ENCODE measurements at places on chromosomes 6 and 20.

DNA sequence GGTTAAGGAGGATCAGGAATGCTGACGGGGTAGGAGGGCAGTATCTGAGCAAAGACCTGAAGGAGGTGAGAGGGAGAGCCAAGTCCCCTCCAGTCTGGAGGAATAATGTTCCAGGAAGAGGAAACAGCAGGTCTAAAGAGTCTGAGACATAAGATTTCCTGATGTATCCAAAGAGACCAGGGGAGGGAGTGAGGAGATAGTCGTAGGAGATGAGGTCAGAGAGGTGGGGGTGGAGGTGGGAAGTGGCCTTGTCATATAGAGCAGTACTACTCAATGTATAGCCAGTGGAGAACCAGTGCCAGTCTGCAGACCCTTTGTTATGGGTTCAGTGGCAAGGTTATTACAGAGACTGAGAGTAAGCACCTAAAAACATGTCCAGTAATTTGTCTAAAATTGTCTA lies 130.6 kb downstream of the COL9A1 start:
- DNase-seq = no peak

DNA sequence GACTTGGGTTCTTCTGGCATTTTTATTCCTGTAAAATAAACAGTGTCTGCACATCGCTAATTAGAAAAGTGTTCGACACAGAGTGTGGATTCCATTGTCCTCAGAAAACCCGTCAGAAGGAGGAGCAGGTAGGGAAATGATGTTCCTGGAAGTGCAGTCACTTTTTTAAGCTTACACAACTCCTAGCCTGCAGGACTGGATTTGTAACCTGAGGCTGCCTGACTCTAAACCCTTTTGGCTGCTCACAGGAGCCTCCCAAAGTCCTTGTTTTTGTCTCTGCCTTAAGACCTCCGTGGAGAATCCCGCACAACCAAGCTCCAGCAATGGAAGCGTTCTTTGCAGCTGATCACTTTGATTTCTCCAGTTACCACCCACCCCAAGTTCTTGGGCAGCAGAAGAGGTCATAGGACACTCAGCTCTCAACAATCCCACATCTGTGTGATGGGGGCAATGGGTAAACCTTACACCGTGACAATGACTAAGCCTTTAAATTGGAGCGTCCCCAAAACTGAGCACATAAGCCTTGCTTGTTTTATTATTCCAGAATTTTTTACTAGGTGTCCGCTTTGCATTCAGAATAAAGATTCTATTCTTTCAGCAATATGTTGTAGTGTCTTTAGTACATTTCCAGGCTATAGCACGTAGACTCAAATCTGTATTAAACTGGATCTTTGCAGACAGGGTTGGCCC lies 227.9 kb downstream of the TBXT start:
- DNase-seq = no peak

DNA sequence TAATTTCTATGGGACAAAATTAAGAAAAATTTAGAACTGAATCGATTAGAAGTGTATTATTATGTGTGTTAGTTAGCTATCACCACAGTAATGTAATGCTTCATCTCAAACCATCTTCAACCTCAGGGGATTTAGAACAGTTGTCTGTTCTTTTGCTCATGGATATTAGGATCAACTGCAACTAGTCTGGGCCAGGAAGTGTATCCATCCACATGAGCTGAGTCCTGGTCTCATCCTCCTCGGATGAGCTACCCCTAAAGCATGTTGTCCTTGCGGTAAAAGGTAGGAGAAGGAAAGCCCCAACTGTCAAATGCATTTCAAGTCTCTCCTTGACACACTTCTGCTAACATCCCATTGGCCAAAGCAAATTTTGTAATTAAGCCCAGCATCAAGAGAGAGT lies 537.7 kb downstream of the KIF16B start:
- DNase-seq = no peak

DNA sequence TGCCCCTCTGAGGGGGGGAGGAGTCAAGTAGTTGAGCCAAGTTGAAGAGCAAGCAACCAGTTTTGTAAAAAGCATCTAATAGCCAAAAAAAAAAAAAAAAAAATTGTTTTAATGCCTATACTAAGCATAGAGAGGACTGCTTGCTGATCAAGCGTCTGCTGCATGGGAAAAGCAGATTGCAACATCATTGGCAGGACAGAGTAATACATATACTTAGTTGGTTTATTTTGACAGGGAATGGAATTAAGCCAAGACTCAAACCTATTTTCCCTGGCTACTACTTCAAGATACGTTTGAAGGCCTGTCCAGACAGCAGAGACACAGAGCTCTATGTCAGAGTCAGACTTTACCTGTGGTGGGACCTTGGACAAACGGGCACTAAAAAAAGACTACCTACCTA lies 120.5 kb downstream of the RTN4IP1 start:
- no peak for DNase-seq

DNA sequence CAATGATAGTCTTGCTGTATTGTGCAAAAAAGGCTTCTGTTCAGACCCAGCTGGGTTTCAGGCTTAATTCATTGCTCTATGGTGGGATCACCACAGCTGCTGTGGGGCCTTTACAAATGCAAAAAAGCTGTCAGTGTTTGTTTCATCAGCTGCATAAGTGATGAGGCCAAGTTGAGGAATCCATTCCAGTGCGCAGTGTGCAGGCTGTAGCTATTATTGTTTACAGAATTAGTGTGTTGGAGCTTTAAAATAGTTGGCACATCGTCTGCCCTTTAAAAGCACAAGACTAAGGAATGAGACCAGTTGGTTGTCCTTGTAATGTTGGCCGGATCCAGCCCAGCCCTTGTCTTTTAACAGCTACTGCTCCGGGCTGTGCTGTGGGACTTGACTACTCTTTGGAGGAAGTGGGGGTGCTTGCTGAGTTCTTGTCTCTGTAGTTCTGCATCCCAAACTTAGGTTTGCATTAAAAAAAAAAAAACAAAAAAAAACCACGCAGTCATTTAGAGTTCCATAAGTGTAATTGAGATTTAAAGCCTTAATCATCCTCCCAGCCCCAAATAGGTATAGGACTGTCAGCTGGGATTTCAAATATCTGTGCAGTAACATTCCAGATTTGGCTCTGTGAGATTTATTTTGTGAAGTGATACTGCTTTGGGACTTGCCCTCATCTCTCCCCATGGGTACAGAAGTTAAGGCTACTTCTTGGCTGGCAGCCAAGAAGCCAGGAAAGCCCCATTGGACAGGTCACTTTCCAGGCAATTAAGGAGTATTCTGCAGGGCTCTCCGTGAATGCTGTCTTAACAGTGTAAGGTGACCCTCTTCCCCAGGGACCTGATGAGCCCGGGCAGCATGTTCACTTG lies 19.3 kb downstream of the JARID2 start:
- no peak for DNase-seq

DNA sequence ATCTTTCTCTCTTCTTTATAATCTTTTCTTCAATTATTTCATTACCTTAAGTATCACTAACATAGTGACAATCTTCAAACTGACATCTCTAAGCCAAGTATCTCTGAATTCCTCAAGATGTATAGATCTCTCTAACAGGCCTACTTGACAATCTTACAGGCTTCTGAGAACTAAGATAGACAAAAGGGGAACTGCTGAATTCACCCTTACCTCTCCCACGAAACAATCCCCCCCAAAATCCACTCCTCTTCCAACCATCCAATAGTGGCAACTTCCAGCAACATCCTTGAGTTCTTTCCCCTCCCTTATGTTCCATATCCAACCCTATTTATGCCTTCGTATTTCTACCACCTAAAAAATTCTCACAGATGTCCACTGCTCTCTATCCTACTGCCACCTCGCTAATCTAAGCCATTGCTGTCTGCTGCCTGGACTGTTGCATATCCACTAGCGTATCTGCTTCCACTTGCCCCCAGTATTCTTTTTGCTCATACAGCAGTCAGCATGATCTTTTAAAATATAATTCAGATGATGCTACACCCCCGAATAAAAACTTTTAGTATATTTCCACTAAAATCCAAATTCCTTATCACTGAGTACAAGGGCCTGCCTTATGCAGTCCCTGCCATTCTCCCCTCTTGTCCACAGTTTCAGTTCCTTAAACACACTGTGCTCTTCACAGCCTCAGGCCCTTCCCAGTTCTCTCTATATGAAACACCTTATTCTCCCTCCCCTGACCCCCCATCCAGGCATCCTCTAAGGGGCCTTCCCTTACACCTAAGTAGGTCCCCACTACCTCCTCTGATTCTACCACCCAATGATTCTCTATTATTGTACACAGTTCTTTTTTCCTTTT lies 8.0 kb downstream of the REPS1 start:
- DNase-seq = no peak

DNA sequence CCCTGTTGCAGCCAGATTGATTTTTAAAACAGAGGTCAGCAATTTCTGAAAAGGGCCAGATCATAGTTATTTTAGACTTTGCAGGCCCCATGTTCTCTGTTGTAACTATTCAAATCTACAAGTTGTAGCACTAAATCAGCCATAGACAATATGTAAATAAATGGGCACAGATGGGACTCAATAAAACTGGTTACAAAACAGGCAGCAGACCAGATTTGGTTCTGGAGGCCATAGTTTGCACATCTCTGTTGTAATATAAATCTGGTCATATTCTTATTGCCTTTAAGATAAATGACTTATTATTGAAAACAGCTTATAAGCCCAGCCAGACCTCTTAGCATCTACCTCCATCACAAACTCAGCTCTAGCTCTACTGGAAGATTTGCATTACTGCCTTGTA lies 114.0 kb upstream of the ARG1 start:
- no peak for DNase-seq

DNA sequence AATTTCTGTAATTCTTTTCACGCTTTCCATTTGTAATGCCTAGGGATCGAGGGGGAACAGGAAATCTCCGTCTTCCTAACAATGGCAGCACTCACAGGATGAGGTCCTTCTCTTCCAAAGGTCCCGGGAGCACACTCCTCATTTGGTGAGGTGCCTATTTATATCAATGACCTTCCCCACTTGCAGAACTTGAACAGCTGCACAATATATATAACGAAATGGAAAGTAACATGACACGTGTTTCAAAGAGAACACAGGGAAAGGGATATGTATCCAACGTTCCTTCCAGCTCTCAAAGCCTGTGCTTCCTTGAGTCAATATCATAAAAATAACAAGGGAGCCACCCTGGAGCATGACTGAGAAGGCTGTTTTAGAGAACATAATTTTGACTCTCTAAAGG lies 78.6 kb upstream of the RBM24 start:
- DNase-seq = no peak

- no peak for DNase-seq
Observed at GRCh38 chr20:10427060-10427692, 6.8 kb downstream of the MKKS start.

- DNase-seq = no peak
Observed at GRCh38 chr20:34586488-34587163, 28.1 kb downstream of the MAP1LC3A start.

GRCh38 chr20:4061987-4062386 lies 46.6 kb upstream of the RNF24 start:
- DNase-seq = no peak

DNA sequence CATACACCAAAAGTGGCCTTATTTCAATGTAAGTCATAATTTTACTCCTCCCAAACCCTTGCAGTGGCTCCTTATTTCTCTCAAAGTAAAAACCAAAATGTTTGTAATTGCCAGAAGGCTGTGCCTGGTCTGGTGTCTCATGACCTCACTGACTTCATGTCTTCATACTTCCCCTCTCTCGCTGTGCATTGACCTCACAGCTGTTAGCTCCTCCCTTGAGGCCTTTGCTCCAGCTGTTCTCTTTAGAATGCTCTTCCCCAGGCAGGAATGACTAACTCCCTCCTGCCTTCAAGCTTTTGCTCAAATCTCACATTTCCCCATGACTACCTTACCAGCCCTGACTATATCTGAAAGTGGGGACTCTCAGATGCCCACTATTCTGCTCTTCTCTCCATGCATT lies 83.3 kb downstream of the MTFR2 start:
- no peak for DNase-seq

DNA sequence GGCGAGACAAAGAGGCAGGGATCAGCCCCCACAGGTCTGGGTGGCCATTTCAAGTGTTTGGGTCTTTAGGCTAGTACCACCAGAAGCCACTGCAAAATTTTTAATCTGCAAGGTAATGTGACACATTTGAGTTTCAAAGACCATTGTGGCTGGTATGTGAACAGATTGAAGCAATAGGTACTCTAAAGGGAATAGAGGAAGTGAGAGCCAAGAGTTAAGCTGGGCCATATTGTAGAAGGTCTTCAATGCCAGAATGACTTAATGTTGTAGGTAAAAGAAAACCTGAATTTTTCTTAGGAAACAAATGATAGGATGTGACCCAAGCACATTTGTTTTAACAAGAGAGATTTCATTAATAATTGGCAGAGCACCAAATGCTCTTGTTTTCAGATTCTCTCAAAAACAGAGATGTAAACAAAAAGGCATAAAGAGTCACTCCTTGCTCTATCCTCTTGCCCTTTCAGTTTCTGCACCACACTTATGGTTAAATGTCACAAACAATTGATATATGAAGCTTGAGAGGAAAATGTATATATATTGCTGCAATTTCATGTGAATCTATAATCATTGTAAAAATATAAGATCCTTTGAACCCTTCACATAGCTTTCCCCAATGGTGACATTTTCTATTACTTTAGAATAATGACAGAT lies 307.1 kb upstream of the PLN start:
- DNase-seq = no peak

DNA sequence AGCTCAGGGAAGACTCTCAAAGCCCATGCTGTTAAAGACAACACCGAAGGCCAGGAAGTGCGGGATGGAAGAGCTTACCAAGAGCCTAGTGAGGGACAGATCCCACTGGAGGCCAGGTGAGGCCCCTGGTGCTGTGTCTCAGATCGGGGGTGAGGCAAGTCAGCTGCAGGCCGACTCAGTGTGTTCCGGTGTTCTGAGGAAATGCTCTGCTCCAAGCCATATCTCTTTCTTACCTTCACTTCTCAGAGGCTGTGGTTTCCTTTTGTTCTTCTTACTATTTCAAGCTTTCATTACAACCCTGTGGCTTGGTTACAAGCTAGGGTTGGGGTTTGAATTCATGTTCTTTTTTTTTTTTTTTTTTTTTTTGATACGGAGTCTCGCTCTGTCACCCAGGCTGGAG lies 114.3 kb upstream of the ZFP64 start:
- peak; percentile 5 for DNase-seq
